ENCODE measurements at places on chromosomes 4 and X.

- DNase-seq = no peak
Observed at GRCh38 chr4:14269824-14270223, 642.3 kb upstream of the BOD1L1 start.

GRCh38 chrX:69538321-69538876 is 34.3 kb downstream of the NALF2 start:
- peak; percentile 78 for DNase-seq

GRCh38 chr4:123453061-123453680 is 56.6 kb downstream of the SPRY1 start:
- no peak for DNase-seq

DNA sequence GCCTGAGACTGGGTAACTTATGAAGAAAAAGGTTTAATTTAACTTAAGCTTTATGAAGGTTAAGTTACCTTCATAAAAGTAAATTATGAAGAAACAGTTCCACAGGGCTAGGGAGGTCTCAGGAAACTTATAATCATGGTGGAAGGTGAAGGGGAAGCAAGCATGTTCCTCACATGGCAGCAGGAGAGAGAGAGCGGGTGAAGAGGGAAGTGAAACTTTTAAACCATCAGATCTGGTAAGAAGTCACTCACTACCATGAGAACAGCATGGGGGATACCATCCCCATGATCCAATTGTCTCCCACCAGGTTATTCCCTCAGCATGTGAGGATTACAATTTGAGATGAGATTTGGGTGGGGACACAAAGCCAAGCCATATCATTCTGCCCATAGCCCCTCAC is 944.7 kb upstream of the NDST4 start:
- no peak for DNase-seq

- no peak for DNase-seq
Observed at GRCh38 chrX:5695971-5696370, 532.7 kb downstream of the NLGN4X start.

DNA sequence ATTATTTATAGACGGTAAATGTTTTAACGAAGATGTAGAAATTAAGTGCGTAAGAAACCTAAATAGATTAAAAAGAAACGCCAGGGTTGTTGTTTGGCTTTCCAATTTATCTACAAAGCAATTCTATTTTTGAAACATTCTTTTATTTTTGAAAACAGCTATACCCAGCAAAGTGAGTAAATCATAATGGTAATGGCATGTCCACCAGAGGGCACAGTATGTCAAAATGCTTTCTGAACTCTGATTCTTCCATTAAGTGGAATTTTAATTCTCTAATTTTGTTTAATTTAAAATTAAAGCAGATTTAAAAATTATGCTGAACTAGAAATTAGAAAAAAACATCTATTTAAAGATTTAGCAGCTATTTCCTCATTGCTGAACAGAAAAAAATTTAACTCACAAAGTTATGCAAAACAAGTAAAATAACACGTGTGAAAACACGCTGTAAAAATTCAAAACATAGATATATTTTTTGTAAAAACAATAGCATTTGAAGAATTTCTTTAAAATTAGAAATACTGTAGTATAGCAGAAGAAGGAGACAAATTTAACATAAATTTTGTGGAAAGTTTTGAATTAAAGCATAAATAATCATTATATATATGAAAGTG is 26.5 kb downstream of the RASSF6 start:
- DNase-seq = no peak

DNA sequence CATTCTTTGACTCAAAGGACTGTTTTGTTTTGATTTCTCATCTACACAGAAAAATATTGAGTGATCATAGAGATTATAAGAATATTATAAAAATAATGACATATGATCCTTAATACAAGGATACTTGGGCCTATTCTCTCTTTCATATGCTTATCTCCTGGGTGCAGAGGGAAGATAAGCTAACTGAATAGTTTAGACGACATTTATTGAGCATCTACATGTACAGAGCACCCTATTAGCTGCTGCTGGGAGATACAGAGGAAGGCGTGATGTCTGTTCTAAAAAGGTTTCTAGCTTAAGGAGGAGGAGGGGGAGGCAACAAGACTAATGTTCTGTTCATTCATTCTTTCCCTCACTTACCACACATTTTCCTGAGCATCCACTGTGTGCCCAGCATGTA is 106.8 kb downstream of the HDAC8 start:
- DNase-seq = no peak

DNA sequence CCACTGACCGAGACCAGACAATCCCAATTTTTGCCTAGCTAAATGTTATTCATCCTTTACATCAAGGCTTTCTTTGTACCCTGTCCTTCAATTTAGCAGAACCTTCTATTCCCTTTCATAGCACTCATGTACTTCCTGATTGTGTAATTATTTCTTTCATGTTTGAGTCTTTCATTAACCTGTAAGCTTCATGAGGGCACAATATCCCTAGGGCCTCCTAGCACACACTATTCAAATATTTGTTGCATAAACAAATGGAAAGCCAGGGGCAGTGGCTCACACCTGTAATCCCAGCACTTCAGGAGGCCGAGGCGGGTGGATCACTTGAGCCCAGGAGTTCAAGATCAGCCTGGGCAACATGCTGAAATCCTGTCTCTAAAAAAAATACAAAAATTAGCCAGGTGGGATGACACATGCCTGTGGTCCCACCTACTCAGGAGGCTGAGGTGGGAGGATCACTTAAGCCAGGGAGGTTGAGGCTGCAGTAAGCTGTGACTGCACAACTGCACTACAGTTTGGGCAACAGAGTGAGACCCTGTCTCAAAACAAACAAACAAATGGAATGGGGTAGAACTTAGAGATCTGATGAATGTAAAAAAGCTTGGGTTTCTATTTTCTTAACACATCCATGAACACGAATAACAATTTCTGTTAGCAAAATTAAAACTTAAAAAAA is 59.0 kb downstream of the SAT1 start:
- DNase-seq = no peak

DNA sequence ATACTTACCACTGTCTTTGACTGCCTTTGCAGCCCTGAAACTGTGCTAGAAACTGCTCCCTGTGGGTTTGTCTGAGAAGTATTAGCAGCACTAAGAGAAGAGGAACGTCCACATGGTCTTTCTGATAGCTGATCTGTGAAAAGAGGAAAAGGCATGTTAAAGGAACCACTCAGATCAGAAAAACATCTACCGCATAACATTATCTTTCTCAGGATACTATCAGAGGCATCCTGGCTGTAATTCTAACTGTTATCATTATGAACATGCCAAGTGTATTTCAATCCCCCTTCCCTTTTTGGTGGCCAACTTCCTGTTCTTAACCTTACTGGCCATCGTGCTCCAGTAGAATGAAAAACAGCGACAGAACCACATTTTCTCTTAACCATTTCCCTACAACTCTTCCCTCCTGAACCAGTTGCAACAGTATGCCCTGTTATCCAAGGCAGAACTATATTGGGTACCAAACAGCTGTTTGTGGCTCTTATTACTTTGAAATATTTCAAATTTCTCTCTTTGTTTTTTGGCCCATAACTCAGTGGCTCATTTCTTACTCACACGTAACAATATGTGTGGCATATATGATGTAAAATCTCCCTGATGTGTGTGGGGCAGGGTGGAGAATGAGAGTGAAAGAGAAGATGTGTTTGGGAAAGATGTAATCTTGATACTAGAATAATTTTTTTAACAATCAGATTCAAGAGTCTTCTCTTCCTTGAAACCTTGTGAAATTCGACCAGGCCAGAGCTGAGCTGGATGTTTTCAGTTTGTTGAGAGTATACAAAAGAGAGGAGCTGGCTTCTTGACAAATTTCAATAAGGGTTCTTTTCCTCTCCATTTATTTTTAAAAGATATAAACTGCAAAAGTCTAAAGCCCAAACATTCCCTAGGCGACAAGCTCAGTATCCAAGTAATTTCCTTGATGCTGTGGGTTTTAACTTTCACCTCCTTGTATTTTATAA is 35.2 kb downstream of the ARHGEF6 start:
- no peak for DNase-seq

Data from left hindlimb (tissue), 1 donor.